ENCODE measurements at places on chromosomes 1 and 21.

DNA sequence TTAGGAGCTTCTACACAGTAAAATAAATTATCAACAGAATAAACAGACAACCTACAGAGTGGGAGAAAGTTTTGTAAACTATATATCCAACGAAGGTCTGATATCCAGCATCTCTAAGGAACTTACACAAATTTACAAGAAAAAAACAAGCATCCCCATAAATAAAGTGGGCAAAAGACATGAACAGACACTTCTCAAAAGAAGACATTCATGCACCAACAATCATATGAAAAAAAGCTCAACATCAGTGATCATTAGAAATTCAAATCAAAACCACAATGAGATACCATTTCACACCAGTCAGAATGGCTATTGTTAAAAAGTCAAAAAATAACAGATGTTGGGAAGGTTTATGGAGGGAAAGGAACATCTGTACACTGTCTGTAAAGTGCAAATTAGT lies 526.4 kb upstream of the CAMK1G start:
- DNase-seq, result no peak

GRCh38 chr21:42107177-42107880 lies 36.2 kb downstream of the UMODL1 start:
- DNase-seq, result no peak

GRCh38 chr1:206893380-206893779 lies 3.9 kb upstream of the IL24 start:
- DNase-seq, result no peak

DNA sequence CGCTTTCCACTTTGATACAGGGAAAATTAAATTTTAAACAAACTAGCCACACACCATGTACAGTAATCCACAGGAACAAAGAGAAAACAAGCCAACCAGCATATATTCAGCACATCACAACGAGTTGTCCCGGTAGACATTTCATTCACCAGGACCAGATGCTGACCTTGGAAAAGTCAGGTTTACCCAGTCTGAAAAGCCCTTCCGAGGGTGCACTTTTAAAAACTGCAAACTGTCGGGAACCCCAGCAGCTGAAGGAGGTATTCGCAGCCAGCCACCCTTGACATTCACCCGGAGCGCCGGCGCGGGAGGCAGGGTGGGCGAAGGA lies 1.2 kb downstream of the MCOLN3 start:
- peak; percentile 20 for DNase-seq

GRCh38 chr1:101376121-101377083 lies 139.6 kb downstream of the S1PR1 start:
- DNase-seq, result peak; percentile 37

DNA sequence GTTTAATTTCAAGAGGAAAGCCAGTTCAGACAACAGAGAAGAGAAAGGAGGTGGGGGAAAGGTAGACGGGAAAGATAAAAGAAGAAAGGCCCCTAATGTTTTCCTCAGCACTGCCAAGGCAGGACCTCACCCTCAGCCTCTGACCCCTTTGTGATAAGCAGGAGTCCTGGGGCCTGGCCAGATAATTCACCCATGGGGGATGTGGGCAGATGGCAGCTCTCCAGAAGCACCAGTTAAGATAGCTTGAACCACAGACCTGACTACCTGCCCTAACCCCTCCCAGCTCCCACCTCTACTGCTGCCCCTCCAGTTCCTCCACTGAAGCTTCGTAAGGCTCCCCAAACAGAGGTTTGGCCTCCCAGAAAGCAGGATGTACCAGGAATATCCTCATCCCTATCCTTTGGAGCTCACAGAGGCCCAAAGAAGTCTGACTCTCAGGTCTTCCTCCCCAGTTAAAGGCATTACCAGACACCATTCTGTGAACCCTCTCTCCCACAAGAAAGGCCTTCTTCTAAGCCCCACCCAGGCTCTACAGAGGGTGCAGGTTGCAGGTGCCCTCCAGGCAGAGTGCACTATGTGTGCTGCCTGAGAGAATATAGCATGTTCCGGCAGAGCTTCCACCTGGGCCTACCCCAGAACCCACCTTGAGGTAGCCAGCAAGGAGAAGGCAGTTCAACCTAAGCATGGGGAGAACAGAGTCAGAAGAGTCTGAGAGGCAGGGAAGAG lies 9.2 kb upstream of the SNAPIN start:
- DNase-seq, result no peak

All from left lung (tissue), 14 donors.